LoVo (cell line): ENCODE measurements at places on chromosomes 2 and 18.

GRCh38 chr2:241582806-241583205, 24.3 kb downstream of the BOK start:
- no peak for DNase-seq

- DNase-seq = no peak
Measured at GRCh38 chr2:196101325-196101991, 32.8 kb upstream of the DNAH7 start.

DNA sequence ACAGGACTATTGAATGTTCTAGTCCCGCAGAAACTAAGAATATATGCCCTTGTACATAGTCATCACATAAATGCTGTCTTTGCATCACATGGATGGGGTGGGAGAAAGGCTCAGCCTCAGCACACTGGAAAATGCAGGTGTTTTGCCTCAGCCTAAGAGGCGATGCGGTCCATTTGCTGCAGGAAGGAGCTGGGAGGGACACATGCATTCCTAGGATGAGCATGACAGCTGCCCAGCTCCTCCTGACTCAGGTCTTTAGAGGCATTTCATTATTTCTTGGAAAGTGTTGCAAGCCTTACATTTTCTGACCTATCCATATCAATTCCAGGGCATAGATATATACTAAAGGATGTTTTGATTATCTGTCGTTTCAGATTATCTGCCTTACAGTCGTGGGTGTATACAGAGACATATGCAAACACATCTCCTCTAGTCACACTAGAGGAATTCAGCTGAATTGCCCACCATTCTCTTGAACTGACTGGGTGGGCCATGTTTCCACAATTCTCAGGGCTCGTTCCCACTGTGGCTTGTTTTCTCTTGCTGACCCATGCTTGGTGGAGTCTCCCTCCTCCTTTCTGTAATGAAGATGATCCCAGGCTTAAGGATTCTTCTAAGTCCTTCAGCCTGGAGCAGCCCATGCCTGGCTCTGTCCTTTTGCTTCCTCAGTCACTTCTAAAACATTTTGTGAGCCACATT, 156.9 kb downstream of the SETBP1 start:
- DNase-seq = no peak

GRCh38 chr2:150598383-150598782, 110.9 kb upstream of the RND3 start:
- DNase-seq = no peak

DNA sequence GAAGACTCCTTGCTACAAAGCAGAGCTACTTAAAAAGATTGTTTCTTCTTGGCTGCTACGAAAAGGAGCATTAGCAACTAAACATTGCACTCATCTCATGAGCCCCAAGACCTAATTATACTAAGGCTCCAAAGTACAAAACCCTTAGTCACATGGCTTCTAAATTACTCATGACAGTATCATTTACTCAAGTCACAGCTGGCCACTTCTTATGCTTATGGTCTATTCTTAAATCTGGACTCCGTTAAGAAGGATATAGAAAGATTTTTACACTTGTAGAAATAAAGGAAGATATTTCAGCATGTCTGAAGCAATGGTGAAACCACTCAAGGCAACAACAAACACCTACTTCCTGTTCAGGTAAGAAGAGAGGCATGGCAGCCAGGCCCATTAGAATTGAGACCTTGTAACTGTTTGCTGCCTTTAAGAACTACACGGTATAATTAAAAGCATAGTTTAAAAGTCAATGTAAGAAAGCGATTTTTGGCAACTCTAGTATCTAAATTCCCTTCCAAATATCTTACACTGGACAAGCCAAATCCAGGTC, 12.7 kb downstream of the ANKRD44 start:
- no peak for DNase-seq

- DNase-seq = no peak
Measured at GRCh38 chr2:181962142-181962541, 23.5 kb upstream of the PPP1R1C start.

GRCh38 chr2:180033993-180034894, 27.1 kb upstream of the CWC22 start:
- DNase-seq = peak; percentile 22

DNA sequence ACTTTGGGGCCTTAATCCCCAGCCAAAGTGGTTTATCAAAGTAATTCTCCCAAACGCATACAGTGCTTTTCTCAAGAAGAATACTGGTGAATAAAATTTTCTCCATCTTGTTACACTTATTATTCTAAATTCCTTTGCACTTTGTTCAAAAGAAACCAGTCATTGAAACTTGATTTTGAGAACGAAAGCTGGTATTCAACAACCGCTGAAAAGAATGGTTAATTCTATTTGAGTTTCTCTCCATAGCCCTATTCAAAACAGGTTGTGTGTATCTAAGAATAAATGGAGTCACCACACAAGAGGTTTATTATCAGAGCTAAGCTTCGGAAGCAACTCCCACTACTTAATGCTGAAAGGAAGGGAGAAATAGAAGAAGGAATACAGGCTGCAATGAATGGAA, 117.7 kb downstream of the C1D start:
- DNase-seq = no peak

GRCh38 chr2:17588031-17588430, 47.5 kb downstream of the VSNL1 start:
- DNase-seq = no peak

DNA sequence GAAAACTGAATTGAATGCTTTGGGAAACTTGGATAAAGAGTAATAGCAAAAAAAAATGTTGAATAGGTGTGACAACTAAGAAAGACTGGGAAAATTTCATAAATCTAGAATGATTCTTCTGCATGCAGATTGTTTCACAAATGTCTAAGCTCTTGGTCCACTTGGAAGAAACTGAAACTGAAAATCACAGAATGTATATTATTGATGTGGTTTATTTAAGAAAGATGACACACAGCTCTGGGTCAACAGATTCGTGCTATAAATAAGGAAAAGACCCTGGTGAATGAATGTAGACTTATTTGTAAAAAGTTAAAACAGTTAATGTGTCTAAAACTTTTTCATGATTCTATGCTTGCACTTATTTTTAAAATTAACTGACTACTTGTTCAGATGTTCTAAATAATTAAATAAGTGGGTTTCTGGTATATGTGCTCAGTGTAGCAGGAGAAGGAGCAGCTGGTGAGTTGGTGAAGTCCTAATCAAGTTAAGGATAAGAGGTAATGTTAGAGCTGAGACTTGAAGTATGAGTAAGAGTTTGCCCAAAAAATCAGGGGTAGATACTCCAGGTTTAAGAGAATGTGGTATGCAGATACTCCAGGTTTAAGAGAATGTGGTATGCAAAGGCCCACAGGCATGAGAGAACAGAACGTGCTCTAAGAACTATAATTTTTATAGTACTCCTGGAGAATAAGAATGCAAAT, 24.5 kb downstream of the UGP2 start:
- DNase-seq = no peak

DNA sequence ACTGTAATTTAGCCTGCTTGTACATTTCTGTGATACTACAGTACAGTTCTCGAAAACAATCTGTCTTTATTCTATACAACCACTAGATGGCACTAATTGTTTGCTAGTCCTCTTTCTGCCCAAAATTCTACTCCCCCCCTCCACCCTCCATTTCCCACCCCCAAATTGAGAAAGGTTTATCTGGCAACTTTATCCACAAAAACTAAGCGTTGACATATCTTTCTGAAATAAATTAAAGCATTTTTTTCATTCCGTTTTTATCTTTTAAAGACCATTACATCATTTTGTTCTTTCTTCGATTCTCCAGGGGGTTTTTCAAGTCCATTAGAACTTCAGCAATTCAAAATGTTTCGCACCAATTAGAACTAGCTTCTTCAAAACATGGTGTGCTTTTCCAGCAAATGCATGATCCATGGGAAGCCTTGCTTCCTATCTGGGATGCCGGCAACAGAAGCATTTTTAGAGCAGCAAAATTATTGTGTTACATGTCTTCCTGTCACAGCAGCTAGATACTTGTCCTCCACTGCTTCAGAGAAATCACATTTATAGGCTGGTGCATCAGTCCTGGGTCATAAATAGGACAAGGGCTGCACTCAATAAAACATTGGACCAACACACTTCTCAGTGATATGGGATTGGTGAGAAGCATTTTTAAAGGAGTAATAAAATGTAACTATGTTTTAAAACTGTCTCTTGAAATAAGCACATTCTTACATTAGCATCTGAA, 241.3 kb downstream of the PAX3 start:
- peak; percentile 27 for DNase-seq

DNA sequence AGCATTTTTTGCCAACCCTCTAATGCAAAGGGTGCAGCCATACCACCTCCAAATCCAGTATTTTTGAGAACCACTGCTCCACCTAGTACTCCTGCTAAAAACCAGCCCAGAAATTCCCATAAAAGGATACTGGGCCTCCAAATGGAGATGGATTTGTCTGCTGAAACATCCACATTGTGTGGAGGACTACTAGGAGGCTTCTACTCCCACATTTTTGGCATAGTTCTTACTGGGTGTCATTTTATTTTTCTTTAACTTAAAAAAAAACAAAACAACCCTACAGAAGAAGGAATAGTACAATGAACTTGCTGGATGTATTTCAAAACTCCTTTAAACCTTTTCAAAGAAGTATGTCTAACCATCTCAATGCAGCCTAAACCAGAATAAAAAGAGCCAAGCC, 219.2 kb downstream of the SRBD1 start:
- DNase-seq = no peak

DNA sequence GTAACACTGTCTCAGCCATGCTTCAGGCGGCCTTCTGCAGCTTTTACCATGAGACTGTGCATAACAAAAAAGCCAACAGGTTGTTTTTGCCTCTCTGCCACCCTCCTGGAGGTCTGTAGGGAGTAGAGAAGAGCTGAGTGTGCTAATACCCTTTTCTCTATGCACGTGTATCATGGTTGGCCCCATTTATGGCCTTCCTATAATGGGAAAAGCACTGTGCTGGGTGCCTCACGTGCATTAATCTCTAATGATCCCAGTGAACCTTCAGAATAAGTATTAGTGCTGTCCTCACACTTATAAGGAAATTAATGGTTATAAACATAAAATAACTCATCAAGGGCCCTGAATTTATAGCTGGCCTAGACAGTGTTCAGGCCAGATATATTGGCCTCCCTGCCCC, 164.2 kb downstream of the CDH20 start:
- DNase-seq = no peak

DNA sequence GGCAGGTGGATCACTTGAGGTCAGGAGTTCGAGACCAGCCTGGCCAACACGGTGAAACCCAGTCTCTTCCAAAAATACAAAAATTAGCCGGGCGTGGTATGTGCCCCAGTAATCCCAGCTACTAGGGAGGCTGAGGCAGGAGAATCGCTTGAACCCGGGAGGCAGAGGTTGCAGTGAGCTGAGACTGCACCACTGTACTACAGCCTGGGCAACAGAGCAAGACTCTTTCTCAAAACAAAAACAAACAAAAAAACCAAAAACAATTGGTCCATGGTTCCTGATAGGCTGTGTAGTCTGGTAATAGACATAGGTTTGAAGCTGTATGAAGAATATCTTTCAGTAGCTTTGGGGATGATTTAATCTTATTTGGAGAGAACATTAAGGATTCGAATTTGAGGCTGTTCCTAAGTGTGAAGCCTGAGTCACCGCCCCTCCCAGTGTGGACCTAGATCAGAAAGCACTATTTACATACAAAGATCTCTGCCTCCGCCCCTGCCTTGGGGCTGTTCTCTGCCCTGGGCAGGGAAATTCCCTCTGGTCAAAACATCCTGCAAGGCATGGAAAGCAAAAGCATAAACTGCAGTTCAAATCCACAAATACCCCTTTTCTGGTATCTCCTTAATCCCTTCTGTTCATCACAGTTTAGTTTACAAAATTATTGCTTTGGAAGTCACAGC, 52.8 kb upstream of the PMAIP1 start:
- DNase-seq = peak; percentile 52

DNA sequence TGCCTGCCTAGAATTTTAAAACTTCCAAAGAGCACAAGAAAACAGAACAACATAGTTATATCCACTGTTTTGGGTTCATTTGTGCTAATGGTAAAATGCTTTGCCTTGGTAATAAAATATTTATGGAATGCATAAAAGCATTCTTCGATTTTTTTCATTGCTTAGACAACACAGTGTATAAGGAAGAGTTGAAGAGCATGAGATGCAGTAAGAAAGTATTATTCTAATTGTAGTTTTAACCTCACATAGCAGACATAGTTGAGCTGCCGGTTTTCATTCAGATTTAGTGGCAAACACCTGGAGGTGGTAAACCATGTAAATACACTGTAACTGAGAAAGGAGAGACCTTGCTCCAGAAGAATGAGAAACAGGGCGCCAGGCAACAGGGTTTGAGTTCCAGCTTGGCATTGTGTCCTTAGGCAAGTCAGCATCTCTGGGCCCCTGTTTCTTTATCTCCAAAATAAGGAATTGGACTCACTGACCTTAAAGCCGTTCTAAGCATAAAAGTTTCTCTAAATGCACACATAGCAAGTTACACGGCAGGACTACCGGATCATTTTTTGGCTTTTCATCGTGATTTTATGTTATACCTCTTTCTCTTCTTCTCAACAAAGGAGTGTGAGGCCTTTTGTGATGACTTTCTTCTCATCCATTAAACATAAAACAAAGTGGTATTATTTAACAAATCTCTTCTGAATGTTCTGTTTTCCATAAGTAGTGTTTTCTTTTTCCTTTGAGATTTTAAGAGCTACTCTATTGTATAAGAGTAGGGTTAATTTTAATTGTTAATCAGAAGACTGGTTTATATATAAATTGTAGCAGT, 7.9 kb downstream of the UGP2 start:
- DNase-seq = no peak

- no peak for DNase-seq
Measured at GRCh38 chr2:126536605-126537200, 119.3 kb upstream of the GYPC start.

GRCh38 chr2:74551942-74552913, 1.5 kb downstream of the LOXL3 start:
- DNase-seq = no peak

DNA sequence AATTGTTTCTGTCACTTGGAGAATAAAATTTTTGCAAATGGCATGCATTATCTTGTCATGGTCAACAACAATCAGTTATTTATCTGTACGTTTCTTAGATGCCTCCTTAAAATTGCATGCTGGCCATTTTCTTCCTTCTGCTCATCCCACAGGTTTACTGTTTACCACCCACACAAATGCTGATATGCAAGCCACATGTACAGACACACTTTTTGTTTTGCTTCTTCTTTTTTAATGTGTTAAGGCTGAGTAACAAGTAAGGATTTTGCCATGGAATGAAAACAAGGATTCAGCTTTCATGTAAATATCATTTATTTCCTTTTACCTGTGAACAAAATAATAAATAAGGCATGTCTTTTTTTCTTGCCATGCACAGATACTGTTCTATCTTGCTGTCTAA, 1077.1 kb upstream of the ZEB2 start:
- no peak for DNase-seq

- no peak for DNase-seq
Measured at GRCh38 chr2:2941205-2941604, 436.4 kb downstream of the EIPR1 start.

DNA sequence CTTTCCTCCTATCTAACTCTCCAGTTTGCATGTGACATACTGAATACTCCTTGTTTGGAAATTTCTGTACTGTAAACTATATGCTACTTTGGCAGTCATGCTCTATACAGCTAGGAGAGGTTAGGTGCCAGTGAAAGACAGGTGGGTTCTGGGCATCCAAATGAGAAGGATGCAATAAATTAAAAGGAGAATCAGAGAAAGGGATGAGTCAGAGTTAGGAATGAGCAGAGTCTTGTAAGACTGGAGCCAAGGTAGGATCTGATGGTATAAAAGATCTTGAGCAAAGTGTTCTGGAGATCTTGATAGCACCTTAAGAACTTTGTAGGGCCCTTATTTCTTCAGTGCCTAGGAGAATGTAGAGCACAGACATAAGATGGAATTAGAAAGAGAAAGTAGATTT, 58.7 kb upstream of the STAM2 start:
- no peak for DNase-seq
